ENCODE measurements at places on chromosomes 6 and 20. TPM values are rescaled to one million over a fixed set of nuclear protein-coding genes. Genes with fewer than 3 reads are reported as not detected.

DNA sequence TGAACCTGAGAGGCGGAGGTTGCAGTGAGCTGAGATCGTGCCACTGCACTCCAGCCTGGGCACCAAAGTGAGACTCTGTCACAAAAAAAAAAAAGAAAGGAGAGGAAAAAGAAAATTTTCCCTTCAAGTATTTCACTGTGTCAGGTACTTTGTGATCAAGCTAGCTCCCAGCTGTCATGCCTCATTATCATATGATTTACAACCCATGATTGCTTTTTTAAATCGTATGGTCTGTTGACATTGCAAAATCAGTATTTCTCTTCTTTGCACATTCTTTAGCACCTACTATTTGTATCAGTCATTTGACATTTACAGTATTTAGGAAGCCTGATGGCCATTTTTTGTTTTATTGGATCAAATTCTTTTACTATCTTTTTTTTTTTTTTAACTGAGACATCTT is 22.4 kb downstream of the SASH1 start:
- no peak overlapping the region for H3K4me3 ChIP-seq
- H3K27me3 ChIP-seq: no peaks in the 10 kb centered on the region
- no peak overlapping the region for H3K27ac ChIP-seq
- no peak for DNase-seq

The BICRAL gene
- total RNA-seq: 6.2 TPM

DNA sequence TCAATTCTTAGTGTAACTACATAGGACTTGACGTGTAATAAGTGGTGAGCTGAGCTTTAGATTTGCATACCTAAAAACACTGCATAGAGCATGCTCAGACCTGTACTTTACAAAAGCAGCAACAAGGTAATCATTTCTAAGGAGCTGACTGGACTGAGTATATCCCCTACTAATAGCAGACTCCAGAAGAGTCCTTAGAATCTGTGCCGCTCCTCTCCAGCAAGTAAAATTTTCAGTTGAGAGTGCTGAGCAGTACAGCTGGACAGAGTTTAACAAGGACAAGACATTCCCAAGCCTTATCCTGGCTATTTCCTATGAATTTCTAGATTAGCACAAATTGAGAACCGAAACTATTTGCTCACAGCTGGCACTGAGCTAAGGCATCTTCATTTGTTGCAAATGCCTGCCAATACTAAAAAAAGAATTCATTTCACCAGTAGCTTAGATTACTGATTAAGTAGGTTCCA is 26.1 kb upstream of the KLHL31 start:
- H3K27me3 ChIP-seq: no peaks in the 10 kb centered on the region
- no peak for DNase-seq
- peaks cover 19% of the 10 kb centered on the region for H3K4me1 ChIP-seq
- no peaks in the 10 kb centered on the region for H3K36me3 ChIP-seq
- H3K4me3 ChIP-seq: no peak overlapping the region

- H3K4me1 ChIP-seq: no peaks in the 10 kb centered on the region
- H3K27me3 ChIP-seq: no peaks in the 10 kb centered on the region
- no peak overlapping the region for H3K27ac ChIP-seq
- H3K36me3 ChIP-seq: no peaks in the 10 kb centered on the region
- no peak for DNase-seq
- no peak overlapping the region for H3K4me3 ChIP-seq
Measured at GRCh38 chr6:104256646-104257045, 603.1 kb downstream of the HACE1 start.

GRCh38 chr6:120279466-120280167 is 930.1 kb upstream of the MAN1A1 start:
- H3K27ac ChIP-seq: no peak overlapping the region
- no peaks in the 10 kb centered on the region for H3K4me1 ChIP-seq
- H3K36me3 ChIP-seq: no peaks in the 10 kb centered on the region

DNA sequence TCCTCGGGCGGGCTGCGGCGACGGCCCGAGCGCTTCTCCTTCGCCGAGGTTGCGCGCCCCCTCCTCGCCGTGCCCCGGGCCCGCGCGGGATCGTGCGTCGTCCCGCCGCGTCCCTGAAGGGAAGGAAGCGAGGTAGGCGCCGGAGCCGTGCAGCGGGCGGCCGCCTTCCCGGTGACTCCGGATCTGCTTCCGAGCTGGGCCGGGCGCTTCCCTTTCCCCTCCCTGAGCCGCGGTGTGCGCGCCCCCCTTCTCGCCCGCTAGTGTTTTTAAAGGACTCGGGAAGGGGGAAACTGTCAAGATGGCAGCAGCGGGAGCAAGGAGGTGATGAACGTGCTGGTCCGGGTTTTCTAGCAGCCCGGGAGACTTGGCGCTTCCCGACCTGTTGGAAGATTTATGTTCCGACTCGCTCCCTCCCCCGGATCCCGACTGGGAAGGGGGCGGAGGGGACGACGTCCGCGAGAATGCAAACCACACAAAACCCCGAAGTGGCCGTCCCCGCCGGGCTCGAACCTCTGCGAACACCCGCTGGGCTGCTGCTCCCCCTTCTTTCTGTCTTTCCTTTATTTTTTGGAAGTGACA is 744 bp upstream of the FOXO3 start:
- peak; percentile 55 for DNase-seq
- peaks cover 45% of the 10 kb centered on the region for H3K27me3 ChIP-seq
- peaks cover 4% of the 10 kb centered on the region for H3K36me3 ChIP-seq
- peak overlapping the region; percentile 96 for H3K4me3 ChIP-seq

The RPRD1B gene
- total RNA-seq: 40.1 TPM

The ENPP1 gene
- 4.9 TPM for total RNA-seq

DNA sequence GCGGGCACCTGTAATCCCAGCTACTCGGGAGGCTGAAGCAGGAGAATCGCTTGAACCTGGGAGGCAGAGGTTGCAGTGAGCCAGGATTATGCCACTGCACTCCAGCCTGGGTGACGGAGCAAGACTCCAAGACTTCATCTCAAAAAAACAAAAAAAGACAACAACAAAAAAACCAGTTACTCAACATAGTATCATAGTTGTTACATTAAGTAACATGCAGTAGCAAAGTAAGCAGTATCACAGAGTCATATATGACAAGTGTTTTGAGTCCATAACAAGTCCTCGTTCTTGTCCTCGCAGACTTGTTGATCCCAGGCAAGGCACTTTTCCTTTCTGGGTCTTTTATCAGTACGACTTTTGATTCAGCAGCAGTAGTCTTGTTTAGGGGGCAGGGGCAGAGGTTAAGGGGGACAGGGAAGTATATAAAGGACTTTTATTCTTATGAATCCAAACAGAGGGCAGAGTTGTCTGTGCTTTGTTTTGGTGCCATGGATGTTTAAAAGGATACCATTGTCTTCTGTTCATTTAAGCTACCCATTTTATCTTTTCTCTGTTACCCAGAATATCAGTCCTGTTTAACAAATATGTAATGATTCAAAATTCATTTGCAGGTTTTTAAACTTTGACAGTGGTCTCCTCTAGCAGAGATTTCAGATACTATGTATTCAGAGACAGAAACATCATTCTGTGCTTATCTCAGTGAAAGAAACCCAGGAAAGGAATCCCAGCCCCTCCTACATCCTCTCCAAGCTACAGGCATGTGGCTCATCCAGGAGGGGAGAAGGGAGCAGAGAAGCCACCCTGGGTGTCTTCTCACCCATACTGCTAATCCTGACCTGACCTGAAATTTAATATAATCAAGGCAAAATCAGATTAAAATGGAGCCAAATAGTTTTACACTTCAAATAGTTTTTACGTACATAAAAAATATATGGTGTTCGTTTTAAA is 137.9 kb upstream of the EDN1 start:
- H3K4me1 ChIP-seq: peaks cover 33% of the 10 kb centered on the region
- H3K27ac ChIP-seq: peak overlapping the region; percentile 82
- H3K4me3 ChIP-seq: peak overlapping the region; percentile 35
- DNase-seq: no peak

DNA sequence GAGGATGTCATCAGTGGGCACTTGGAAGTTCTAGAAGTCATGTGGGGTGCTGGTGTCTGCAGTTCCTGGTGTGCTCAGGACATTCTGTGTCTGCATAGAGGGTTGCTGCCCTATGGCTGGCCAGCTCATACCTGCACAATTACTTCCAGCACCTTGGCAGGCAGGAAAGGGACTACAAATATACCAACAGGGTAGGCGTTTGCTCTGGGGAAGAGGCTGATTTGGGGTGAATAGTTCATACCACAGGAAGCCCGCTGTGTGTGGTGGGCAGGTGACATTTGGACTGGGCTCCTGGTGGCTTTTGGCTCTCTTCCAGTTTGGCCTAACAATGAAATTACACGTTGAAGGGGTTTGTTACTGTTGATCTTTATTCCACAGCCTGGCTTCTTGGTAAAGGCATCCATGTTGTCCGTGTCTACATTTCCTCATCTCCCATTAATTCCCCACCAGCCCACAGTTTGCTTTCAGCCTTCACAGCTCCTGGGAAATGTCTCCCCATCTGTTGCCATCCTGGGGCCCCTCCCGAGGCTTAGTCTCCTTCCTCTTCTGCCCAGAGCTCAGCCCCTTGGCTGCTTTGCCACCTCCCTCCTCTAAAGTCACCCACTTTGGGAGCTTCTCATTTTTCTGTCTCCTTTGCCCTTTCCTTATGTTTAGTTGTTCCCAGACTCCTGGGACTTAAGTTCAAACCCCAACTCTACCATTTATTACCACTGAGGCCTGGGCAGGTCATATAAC is 88.1 kb downstream of the RSPH3 start:
- DNase-seq: no peak
- no peak overlapping the region for H3K4me3 ChIP-seq
- H3K27ac ChIP-seq: peak overlapping the region; percentile 90

DNA sequence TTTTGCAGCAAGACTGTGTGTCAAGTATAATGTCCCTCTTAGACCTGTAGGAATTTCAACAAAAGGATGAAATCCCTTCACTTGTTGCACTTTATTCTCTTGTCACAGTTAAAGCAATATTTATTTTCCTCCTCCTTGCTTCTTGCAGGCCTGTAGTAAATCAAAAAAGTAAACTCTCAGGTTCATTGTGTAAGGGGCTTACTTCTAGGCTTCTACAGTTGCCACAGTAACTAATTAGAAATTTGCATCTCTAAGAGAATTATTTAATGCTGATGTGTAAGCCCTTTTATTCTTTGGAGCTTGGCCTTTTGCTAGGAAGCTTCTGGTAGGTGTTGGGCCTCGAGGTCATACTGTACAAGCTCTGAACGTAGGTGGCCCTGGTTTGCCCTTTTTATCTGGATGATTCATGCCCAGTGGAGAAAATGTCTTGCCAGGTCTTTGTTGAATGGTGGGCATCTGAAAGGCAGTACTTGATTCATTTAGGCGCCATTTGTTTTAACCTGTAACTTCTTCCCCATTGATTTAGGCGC is 47.4 kb upstream of the OLIG3 start:
- no peaks in the 10 kb centered on the region for H3K36me3 ChIP-seq
- no peak for DNase-seq
- peaks cover 5% of the 10 kb centered on the region for H3K4me1 ChIP-seq
- no peak overlapping the region for H3K4me3 ChIP-seq

DNA sequence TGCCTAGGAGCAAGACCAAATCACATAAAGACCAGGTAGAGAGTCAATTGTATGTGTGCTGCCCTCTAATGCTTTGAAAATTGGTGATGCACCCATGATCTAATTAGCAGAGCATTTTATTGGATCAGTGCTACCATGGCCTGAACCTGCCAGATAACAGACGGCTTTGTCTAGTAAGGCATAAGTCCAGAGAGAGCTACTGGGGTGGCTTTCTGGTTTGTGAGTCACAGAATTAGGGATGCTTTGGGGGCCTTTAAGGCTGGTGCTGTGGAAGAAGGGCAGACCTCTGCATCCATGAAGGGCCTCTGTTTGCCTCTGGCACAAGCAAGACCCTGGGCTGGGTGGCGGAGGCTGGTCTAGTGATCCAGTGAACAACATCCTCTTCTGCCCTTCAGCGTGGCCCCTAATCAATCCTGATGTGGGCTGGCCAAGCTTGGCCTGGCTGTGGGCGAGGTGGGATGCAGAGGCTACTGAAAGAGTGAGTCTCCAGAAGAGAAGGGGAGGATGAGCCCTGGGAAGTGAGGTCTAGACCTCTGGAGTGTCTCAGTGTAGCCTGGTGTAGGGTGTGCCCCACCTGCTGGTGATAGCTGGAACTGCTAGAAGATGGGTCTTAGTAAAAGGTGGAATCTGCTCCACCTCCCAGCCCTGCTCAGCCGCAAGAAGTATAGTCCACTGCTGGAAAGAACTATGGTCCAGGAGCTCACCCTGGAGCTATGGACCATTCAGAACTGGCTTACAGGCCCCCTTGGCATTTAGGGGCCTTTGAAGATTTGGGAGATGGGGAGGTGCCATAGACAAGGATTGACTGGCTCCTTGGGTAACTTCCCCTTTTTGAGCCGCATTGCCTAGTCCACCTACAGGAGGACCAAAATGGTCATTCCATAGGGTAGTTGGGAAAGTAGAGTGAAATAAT is 36.7 kb upstream of the AAR2 start:
- H3K27me3 ChIP-seq: no peaks in the 10 kb centered on the region
- no peak overlapping the region for H3K27ac ChIP-seq
- H3K4me3 ChIP-seq: no peak overlapping the region
- no peaks in the 10 kb centered on the region for H3K36me3 ChIP-seq

- no peaks in the 10 kb centered on the region for H3K27me3 ChIP-seq
- peaks cover 58% of the 10 kb centered on the region for H3K4me1 ChIP-seq
- H3K4me3 ChIP-seq: peak overlapping the region; percentile 90
- peak overlapping the region; percentile 96 for H3K27ac ChIP-seq
- peak; percentile 37 for DNase-seq
Measured at GRCh38 chr6:150720774-150721233, 121.1 kb downstream of the PLEKHG1 start.

The LST1 gene
- total RNA-seq: not detected
